Body of pancreas (tissue), 4 donors: ENCODE measurements at places on chromosomes 16 and 17.
A peak's percentile ranks its signal among the peaks of the same experiment; 100 is the strongest.

- DNase-seq = no peak
Measured at GRCh38 chr16:11161974-11162373, 94.0 kb downstream of the SOCS1 start.

- peak; percentile 41 for DNase-seq
Measured at GRCh38 chr16:84618581-84619460, 943 bp upstream of the COTL1 start.

- DNase-seq = no peak
Measured at GRCh38 chr16:66273644-66274334, 92.7 kb upstream of the CDH5 start.

- no peak for DNase-seq
Measured at GRCh38 chr17:80395402-80396151, 19.4 kb upstream of the ENDOV start.

- DNase-seq = no peak
Measured at GRCh38 chr17:4551141-4551540, 4.0 kb downstream of the MYBBP1A start.

- no peak for DNase-seq
Measured at GRCh38 chr17:74011966-74012365, 191.5 kb upstream of the RPL38 start.

GRCh38 chr17:50432125-50432762 lies 6.2 kb downstream of the ACSF2 start:
- no peak for DNase-seq

DNA sequence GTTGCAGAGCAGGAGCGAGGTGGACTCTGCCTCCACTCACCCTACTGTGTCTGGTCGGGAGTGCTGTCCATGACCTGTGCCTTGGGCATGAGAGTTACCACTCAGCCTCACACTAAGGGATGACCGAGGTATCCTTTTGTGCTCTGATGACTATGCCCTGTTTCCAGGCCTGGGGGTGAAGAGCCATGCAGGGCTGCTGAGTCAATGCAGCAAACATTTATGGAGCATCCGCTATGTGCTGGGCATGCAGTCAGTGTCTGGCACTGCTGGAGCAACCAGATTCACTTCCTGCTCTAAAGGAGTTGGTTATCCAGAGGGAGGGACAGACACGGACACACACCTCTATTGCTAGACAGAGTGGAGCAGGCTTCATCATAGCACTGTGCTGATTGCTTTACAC lies 7.6 kb upstream of the HNF1B start:
- no peak for DNase-seq

DNA sequence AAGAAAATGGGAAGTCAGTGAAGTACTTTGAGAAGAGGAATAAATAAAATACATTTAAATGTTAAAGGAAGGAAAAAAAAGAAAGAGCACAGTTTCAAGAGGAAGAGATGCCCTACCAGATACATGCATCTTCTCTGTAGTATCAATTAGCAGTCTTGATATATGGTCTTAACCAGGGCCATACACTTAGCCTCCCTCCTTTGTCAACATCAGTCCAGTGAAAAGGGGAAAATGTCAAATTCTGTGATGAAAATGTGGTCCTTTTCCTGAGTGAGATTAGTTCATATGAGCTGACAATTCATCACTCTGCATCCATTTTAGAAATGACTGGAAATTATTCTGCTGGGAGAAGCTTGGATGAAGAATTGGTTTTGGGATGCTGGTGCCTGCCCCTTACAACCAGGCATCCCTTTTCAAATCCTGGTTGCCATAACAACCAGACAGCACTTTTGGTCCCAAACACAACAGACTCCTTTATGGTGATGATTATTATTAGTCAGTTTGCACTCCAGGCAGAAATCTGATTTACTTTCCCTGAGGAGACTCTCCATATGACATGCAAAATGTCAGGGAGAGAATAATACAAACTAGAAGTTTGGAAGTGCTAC lies 933.6 kb upstream of the CDH8 start:
- no peak for DNase-seq

DNA sequence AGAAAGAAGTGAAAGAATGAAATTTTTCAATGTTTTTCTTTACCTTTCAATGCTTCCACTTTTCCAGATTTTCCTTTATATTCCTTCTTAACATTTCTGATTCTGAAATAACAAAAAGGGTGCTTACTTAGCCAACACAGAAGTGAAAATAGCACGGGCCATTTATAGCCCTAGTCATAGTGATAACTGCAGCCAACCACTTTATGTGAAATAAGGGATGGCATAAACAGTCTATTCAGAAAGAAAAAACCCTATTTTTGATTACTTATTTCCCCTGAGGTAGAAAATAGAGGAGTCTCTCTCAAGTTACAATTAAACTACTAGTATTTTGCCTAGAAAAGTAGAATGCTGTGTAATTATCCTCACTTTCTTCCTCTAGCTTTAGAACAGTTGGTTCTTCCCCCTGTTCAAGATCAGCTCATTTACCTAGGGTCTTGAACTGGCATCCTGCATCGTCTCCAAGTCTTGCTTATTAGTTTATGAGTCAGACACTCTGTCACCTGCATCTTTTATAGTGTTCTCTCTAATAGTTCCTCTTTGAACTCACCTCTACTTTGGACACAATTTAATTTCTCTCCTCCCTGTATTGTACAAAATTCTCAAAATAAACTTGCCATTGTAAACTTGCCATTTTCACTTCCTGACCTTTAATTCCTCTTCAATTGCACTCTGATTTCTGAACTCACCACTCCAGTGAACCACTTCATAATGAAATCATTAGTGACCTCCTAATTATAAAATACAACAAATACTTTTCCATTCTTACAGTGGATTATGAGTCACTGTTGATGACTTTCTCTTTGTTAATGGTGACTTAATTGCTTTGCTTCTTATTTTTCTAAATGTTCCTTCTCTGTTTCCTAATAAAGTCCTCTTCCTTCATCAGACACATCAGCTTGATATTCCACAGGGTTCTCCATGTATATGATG lies 23.6 kb downstream of the ABCA6 start:
- DNase-seq = no peak

GRCh38 chr17:17172990-17173389 lies 33.1 kb downstream of the PLD6 start:
- no peak for DNase-seq

- DNase-seq = no peak
Measured at GRCh38 chr16:67543036-67543435, 14.4 kb downstream of the RIPOR1 start.

- DNase-seq = peak; percentile 34
Measured at GRCh38 chr16:81405702-81406113, 38.9 kb upstream of the CMIP start.

DNA sequence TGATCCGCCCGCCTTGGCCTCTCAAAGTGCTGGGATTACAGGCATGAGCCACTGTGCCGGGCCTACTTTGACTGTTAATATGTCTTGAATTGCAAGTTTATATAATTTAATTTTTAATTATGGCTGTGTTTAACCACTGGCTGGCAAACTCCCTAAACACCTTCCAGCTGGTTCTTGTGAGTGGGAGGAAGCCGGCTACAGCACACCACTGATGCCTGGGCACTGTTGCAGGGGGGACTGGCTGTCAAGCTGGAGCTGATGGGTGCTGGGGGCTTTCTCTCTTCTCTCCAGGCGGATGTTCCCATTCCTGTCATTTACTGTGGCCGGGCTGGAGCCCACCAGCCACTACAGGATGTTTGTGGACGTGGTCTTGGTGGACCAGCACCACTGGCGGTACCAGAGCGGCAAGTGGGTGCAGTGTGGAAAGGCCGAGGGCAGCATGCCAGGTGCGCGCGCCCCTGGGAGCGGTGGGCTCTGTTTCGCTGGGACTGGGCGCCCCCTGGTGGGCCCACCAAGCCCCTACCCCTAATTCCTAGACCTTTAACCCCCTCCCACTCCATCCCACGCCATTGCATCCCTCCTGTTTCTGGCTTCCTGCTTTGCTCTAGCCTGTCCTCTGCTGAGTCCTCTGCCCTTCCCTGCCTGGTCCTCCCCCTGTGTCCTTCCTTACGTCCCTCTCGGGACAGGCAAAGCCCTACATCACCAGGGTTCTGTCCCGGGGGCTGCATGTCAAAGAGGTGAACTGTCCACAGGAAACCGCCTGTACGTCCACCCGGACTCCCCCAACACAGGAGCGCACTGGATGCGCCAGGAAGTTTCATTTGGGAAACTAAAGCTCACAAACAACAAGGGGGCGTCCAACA lies 9.5 kb downstream of the TBX21 start:
- no peak for DNase-seq

- DNase-seq = no peak
Measured at GRCh38 chr17:18117533-18117932, 9.0 kb downstream of the MYO15A start.

DNA sequence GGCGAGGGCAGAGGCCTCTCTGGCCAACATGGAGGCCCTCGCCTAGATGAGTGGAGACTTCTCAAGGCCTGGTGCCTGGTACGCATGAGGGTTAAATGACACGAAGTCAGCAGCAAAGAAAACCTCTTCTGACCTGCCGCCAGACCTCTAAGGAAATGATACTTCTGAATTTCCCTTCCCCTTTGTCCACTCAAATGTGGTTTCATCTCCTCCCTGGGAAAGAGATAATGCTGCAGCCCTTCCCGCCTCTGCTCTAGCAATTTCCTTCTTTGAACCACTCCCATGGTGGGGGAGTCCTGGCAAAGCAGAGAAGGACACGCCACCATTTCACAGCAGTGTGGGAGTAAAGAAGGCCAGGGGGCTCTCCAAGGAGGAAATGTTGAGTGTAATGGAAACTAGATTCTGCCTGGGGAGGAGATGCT lies 65.7 kb upstream of the BCAR1 start:
- no peak for DNase-seq

GRCh38 chr17:2853283-2854142 lies 57.3 kb downstream of the RAP1GAP2 start:
- DNase-seq = peak; percentile 76

DNA sequence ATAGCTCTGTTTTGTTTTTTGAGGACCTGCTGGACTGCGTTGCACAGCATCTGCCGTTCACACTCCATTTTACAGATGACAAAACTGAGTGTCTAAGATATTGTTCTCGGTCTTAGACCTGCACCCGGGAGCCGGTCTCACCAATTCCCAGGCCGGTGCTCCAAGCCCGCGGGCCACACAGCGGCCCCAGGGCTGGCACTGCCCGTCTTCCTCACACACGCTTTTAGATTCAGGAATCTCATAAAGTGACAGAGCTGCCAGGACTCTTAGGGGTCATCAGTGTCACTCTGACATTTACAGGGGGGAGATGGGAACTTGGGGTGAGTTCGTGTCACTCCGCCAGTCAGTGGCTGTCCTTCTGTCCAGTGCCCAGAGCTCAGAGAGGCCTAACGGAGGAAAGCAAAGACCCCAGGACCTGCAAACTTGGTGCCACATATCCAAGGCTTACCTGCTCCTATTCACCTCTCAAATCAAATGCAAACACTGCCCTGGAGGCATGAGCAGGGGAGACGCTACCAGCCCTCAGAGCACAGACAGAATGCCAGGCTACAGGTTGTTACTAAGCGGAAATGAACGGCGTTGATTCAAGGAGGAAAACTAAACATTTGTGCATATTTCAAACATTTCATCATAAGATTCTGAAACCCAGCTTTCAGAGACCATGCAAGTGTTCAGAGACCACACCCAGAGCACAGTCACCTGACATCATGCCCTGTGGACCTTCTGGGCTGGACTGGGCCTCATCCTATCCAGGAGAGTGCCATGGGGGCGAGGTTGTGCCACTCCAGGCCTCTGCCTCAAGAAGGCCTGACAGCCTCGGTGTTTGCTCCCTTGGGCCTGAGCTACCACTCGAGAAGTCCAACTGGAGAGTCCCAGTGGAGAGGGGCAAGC lies 29.5 kb downstream of the TNFRSF13B start:
- DNase-seq = no peak

DNA sequence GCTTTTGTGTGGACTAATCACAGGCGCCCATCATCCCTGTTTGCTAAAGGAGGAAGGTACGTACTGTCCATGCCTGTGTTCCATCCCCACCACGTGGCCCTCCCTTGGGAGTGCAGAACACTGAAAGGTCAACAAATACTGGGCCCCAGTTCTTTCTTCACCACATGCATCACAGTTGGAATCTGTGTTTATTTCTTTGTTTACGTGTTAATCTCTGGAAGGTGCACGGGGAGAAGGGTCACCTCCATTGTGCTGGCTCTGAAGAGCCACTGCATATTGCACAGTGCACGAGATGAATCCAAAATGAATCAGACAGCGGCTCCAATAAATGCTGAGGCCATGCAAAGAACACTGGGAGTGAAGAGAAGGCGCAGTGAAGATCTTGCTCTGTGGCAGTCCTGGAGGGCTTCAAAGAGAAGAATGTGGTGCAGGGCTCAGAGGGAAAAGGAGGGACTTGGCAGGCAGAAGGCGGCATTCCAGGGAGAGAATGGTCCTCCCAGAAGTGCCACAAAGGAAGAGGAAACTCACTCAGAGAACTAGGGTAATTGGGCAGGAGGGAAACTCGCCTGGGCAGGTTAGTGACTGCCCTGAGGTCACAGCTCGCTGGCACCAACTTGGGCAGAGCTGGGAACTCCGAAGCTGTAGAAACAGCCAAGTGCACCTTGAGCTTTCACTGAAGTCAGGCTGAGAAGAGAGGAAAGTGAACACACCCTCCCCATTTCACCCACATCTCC lies 3.7 kb downstream of the RPH3AL start:
- DNase-seq = peak; percentile 91
